Mesenchymal stem cell (in vitro differentiated cells and primary cell): ENCODE measurements at places on chromosomes 16 and 17.
A peak's percentile ranks its signal among the peaks of the same experiment; 100 is the strongest.

DNA sequence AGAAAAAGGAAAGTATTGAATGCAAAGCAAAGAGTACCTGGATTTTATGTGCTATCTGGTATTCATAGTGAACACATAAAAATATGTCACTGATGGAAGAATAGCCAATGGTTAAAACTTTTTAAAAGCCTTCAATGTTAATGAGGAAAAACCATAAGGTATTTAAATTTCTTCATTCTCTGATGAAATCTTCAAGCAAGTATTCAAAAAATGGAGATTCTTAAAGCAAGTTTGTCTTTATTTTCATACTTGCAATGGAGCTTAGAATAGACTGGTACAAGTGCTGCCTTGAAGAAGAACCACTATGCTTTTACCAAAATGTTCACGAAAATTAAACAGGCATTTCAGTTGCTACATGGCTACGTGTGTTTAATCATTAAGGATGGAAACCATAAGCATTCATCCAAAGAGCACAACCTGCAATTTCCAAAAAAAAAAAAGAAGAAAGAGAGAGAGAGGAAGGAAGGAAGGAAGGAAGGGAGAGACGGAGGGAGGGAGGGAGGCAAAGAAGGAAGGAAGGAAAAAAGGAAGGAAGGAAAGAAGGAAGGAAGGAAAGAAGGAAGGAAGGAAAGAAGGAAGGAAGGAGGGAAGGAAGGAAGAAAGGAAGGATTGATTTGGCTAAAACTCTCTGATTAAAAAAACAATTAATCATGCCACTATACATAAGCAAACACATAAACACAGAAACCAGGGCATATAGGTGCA lies 17.6 kb downstream of the HS3ST3A1 start:
- no peak for DNase-seq

DNA sequence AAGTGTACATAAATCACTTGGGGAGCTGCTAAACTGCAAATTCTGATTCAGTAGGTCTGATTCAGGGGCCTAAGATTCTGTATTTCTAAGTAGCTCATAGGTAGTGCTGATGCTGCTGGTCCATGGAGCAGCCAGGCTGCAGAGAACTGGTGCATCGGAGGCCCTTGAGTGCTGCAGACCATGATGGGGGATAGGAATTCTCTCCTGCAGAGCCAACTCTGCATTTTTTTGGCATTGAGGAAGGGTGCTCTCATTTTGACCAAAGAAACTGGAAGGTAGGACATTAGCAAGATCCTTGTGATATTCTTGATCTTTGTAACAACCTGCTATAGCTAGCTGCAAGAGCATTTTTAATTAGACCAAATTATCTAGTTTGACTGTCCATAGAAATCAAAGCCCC lies 4.7 kb downstream of the HOXB2 start:
- peak; percentile 48 for DNase-seq

- DNase-seq, result no peak
Observed at GRCh38 chr17:27983853-27984252, 58.6 kb upstream of the NLK start.

DNA sequence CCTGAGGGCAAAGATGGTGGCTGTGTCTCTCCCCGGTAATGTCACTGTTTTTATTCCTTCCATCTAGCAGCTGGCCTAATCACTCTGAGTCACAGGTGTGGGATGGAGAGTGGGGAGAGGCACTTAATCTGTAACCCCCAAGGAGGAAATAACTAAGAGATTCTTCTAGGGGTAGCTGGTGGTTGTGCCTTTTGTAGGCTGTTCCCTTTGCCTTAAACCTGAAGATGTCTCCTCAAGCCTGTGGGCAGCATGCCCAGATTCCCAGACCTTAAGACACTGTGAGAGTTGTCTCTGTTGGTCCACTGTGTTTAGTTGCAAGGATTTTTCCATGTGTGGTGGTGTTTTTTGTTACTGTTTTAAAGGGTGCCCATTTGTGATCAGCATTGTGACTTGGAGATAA lies 5.5 kb upstream of the RAPGEFL1 start:
- DNase-seq, result no peak

- no peak for DNase-seq
Observed at GRCh38 chr16:19688396-19689024, 29.5 kb downstream of the KNOP1 start.

DNA sequence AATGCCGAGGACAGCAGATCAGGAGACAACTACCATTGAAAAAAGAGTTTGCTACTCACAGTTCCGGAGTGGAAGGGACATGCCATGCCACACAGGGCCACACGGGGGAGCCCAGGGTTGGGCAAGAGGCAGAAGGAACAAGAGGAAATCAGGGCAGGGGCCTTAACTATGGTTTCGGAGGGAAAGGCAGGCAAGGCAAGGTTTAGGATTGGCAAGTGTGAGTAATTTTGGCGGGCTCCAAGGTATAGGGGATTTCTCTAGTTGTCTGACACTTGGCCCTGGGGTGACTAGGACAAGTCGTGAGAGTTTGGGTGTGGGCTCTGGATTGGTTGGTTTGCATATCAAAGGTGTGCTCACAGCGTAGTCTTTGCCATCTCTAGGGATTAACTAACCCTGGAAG lies 27.0 kb upstream of the NTN1 start:
- DNase-seq, result peak; percentile 38
